MM.1S (cell line): ENCODE measurements at places on chromosomes 6 and 20.

DNA sequence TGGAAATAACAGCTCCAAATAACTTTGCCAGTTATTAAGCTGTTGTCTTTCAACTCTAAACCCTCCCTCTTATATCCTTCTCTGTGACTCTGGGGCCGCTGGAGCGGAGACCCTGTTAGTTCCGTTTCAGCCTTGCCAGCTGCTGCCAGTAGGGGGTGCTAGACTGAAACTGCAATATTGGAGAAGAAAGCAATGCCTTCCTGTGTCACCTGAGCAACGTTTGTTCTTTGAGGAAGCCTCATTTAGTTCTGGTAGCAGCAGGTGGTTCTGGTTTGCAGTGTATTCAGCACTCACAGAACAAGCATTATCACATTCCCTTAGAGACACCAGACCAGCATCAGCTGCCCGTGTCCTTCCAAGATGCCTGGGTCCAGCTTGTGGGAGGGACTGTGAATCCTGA is 22.9 kb upstream of the JAG1 start:
- DNase-seq = no peak

- DNase-seq = no peak
These were observed 66.6 kb downstream of the CDH26 start for GRCh38 chr20:60024801-60025200.

DNA sequence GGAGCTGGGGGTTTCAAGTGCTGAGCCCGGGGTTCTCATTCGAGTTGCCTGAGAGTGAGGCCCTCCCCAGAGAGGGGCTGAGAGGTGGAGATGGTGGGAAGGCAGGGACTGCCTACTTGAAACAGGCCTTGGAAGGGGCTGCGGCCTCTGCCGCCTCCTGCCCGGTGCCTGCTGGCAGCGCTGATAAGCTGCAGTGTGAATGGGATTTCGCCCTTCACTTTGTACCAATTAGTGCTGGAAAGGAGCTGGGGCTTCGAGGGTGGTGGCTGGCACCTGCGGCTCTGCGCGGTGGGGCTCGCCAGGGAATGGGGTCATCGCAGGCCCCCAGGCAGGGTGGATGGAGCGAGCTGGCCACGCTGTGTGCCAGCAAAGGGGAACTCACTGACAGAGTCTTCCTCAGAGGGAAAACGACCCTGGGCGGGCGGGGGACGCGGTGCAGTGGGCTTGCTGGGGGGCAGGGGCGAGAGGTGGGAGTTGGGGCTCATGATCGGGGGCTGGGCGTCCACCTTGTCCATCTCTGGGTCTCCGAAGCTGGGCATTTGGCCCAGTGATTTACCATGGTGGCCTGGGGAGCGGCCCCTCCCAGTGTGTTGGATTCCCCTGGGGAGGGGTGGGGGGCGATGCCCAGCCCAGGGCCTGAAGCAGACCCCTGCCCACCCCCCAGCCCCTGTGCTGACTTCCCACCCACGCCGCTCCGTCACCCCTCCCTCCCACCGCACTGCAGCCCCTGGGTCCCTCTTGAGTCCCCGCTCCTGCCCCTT is 22.9 kb downstream of the COL20A1 start:
- DNase-seq = no peak

GRCh38 chr6:122735582-122735981 is 43.9 kb upstream of the FABP7 start:
- no peak for DNase-seq

DNA sequence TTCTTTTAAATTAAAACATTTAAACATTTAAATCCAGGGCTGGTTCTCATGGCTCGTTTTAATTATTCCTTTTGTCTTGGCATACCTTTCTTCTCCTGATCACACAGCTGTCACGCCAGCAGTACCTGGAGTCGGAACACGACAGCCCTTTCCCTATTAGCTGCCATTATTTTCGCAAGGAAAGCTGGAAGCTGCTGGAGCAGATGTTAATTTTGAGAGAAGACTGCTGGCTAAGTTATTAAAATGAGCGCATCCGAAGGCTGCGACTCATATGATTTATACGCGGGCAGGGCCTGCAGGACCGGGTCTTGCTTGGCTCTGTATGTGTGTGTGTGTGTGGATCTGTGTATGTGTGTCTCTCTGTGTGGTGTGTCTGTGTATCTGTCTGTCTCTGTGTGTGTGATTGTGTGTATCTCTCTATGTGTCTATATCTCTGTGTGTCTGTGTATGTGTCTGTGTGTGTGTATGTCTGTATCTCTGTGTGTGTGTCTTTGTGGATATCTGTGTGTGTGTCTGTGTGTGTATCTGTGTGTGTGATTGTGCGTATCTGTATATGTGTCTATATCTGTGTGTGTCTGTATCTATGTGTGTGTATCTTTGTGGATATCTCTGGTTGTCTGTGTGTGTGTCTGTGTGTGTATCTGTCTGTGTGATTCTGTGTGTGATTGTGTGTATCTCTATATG is 191.5 kb downstream of the CDH4 start:
- DNase-seq = no peak

DNA sequence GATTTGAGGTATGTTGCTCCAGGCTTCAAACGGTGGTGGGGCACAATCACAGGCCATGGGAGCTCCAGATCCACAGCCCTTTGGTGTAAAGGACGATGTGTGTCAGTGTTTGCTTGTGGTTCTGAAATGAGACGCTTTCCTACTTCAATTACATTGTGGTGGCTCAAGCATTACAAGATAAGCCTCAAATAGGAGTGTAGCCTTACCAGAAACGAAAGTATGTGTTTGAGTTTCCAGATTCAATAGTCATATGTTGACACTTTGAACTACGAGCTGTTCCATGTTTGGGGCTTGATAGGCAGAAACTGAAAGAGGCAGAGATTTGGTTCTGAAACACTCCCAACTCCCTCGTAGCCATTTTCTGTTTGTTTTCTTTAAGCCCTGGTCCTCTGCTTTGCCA is 187.1 kb downstream of the MYLK4 start:
- peak; percentile 90 for DNase-seq

- no peak for DNase-seq
These were observed 19.0 kb downstream of the CEP85L start for GRCh38 chr6:118632359-118632758.
